ENCODE measurements at places on chromosomes 4 and X.

- DNase-seq: no peak
These were observed 119.2 kb downstream of the CORIN start for GRCh38 chr4:47718696-47719095.

DNA sequence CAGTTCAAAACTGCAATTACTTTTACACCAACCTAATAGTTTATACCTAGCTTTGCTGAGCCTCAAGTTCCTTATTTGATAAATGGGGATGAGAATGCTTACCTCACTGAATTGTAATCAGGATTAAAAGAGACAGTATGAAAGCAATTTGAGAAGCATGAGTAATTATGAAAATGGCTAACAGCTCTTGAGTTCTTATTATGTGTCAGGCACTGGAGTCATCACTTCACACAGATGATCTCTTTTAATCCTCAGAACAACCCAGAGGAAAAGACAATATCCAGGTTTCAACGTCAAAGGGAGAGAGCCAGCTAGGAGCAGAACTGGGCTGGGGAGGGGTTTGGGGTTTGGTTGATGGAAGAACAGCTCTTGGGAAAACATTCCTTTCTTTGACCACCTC, 221.0 kb upstream of the NWD2 start:
- no peak for DNase-seq

DNA sequence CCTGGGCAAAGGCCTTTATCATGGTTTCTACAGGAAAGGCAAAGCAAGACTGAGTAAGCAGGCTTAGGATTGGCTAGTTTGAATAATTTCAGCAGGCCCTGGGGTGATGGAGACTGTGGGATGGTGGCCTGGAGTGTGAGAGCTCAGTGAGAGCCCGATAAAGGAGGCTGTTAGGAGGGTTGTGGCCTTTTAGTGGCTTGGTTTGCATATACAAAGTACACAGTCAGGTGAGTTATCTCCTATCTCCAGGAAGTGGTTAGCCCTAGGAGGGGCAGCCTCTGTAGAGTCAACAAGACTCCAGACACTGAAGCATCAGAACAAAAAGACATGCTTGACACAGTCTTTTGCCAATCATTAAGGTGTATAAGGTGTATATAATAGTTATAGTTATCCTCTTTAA, 157.2 kb downstream of the CFAP299 start:
- DNase-seq: no peak

DNA sequence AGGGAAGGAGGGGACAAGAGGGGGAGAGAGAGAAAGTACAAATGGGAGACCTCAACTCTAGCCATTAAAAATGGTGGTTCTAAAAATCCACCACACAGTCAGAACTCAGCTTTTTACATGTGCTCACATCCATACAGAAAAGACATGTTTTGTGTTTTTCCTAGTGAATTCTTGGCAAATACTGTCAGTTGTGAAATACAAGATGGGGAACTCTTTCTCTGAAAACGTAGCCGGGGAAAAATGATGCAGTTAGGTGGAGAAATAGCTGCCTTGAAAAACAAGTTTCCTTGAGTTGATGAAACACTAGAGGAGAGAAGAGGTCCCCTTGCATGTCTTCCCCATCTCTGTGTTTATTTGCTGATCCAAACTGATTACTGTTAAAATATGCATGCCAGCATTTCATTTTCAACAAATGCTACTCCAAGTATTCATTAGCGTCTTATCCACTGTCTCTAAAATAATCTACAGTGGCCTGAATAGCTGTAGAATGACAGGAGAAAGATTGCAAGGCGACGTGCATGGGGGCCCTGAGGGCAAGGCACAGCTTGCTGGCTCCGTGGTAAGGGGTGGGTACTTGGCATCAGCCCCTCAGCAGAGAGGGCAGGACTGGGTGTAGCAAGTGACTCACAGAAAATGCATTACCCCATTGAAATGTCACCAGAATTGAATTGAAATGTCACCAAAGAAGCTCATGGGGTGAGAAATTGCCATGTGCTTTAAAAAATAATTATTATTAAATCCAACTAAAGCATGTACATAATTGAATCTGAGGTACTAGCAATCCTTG, 48.1 kb upstream of the TBL1X start:
- no peak for DNase-seq

GRCh38 chr4:142378179-142378578, 467.9 kb downstream of the INPP4B start:
- no peak for DNase-seq

GRCh38 chr4:83561381-83561780, 25.5 kb downstream of the GPAT3 start:
- no peak for DNase-seq

DNA sequence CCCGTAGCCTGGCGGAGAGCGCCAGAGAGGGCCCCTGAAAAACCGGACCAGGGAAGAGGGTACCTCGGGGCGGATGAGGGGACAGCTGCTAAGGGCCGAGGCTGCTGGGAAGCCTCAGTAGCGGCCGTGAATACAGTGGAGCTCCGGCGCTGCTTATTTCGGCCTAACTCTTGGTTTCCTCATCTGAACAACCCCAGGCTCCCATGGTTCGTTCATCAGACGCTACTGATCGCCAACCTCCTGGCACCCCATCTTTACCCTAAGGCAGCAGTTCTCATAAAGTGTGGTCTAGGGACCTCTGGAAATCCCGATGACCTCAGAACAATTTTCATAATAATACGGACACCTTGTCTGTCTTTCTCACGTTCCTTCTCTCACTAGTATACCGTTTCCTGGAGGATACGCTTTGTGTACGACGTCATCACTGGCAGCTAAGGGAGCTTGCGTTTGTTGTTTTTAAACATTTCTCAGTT, 645 bp upstream of the RAB28 start:
- DNase-seq: peak; percentile 79

DNA sequence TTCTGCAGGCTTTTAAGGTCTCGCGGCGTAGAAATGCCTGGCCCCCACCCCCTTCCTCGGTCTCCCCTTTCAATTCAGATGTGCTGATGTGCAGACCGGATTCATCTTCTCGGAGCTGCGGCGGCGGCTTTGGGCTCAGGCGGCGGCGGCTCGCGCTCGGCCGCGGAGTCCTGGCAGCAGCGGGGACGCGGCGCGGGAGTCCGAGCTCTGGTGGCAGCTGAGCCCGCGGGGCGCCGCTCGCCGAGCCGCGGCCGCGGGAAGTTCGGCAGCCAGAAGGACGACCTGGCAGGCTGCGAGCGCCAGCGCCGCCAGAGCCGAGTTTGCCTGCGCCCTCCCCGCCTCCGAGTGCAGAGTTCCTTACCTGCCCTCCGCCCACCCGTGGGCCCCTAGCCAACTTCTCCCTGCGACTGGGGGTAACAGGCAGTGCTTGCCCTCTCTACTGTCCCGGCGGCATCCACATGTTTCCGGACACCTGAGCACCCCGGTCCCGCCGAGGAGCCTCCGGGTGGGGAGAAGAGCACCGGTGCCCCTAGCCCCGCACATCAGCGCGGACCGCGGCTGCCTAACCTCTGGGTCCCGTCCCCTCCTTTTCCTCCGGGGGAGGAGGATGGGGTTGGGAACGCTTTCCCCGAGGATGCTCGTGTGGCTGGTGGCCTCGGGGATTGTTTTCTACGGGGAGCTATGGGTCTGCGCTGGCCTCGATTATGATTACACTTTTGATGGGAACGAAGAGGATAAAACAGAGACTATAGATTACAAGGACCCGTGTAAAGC, 448 bp downstream of the TLL1 start:
- no peak for DNase-seq

- DNase-seq: no peak
These were observed 14.6 kb upstream of the RBM3 start for GRCh38 chrX:48559636-48560035.

DNA sequence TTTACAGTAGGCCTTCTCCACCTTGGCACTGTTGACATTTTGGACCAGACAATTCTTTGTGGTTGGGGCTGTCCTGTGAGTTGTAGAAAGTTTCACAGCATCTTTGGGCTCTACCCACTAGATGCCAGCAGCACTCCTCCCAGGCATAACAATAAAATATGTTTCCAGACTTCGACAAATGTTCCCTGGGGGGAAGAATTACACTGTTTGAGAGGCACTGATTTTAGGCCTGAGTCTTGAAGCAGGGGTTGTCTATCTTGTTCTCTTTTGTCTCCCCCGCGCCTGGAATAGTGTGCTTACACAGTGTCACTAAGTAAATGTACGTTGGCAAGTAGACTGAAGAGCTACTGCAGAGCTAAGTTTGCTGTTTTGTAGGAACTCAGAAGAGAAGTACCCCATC, 254.4 kb upstream of the BOD1L1 start:
- no peak for DNase-seq

DNA sequence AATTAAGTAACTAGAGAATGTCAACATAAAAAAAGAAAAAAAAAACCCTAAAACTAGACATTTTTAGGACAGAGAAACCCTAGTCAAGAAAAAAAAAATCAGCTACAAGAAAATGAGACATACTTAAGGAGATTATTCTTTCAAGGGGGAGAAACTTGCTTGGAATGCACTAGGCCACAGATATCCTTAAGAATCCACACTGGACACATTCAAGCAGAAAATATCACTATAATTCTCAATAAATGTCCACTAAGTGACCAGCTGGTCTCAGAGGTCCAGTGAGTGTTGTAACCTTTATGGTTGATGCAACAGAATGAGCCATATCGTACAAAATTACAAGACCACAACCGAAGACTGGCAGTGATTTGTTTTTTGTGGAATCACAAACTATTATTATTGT, 15.6 kb upstream of the IBSP start:
- no peak for DNase-seq

- DNase-seq: no peak
These were observed 1482.4 kb upstream of the PABPC4L start for GRCh38 chr4:135684001-135684400.

GRCh38 chr4:69078852-69079251, 17.4 kb upstream of the UGT2B7 start:
- DNase-seq: no peak

Measured in Karpas-422 (cell line).